ENCODE measurements at places on chromosomes 4 and X.
A peak's percentile ranks its signal among the peaks of the same experiment; 100 is the strongest.

DNA sequence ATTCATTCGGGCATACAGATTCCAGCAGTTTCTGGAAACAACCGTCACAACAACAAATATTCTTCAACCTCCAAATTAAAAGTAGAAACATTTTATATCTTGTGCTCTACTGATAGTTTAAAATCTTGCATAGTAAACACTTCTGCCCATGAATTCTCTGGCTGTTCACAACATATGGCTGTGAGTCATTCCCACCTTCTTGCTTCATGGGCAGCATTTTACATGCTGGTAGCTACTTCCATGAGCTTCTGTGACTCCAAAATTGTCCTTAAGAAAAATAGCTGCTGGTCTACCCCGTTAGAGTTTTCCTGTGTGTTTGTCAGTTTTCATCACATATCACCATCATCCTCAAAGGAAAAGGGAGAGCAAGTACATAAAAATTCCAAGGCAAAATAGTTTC is 22.7 kb downstream of the PNPLA4 start:
- DNase-seq: no peak

DNA sequence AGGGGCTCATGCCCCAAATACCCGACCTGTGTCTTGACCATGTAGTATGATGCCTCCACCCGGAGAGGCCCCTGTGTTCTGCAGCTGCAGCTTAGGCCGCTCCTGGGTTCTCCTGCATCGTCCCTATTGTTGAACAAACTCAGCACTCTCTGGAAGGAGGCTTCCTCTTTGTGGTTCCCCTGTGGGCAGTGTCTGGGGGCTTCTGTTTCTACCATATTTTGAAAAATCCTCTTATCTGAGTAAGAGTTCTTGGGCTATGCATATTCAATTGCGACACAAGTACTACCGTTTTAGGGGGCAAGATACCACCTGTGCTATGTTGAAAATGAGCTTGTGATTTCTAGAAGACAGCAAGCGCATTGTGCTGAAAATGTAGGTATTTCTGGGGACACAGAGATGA is 276.6 kb downstream of the DHRSX start:
- DNase-seq: no peak

GRCh38 chr4:54050214-54050904 is 14.0 kb downstream of the CHIC2 start:
- DNase-seq: no peak

DNA sequence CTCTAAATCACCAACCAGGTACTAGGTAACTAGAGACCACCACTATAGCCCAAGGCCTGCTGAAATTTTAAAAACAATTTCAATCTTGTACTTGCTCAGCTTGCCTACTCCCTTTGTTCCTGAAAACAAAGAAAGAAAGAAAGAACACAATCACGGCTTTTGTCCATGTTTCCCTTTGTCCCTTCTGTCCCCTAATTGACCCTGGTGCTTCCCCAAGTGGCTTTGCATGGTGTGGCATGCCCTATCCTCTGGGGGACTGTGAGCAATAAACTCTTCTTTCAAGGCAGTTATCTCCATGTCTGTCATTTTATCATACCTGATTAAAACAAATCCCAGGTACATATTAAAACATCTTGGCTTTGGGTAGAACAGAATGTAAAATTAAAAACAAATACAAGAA is 94.8 kb downstream of the ARSJ start:
- no peak for DNase-seq

- no peak for DNase-seq
Observed at GRCh38 chrX:141175786-141176185, 1.1 kb downstream of the LDOC1 start.

DNA sequence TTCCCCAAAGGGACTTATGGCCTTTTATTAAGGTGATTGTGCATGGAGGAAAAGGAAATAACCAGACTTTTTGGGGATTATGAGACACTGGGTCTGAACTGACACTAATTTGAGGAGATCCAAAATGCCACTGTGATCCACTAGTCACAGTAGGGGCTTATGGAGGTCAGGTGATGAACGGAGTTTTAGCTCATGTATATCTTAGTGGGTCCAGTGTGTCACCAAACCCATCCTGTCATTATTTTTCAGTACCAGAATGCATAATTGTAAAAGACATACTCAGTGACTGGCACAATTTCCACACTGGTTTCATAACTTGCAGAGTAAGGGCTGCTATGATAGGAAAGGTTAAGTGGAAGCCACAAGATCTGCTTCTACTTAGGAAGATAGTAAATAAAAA is 131.3 kb downstream of the RTL3 start:
- DNase-seq: no peak

- no peak for DNase-seq
Observed at GRCh38 chrX:100685997-100686305, 42.0 kb downstream of the SRPX2 start.

DNA sequence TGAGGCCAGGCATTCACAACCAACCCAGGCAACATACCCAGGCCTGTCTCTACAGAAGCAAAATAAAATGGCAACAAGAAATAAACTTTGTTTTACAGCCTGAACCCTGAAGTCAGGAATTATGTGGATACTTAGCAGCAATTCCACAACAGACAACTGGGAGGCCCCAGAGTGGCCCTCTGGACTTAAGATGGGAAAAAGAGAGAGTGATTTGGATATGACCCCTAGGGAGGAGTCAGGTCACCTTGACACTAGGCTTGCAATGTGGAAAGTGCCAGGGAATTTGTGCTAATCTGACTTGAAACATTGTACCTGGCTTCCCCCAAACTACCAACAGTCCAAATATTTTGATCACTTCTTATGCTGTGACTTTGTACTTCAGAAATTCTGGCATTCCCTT is 193.1 kb downstream of the PARM1 start:
- DNase-seq: no peak

DNA sequence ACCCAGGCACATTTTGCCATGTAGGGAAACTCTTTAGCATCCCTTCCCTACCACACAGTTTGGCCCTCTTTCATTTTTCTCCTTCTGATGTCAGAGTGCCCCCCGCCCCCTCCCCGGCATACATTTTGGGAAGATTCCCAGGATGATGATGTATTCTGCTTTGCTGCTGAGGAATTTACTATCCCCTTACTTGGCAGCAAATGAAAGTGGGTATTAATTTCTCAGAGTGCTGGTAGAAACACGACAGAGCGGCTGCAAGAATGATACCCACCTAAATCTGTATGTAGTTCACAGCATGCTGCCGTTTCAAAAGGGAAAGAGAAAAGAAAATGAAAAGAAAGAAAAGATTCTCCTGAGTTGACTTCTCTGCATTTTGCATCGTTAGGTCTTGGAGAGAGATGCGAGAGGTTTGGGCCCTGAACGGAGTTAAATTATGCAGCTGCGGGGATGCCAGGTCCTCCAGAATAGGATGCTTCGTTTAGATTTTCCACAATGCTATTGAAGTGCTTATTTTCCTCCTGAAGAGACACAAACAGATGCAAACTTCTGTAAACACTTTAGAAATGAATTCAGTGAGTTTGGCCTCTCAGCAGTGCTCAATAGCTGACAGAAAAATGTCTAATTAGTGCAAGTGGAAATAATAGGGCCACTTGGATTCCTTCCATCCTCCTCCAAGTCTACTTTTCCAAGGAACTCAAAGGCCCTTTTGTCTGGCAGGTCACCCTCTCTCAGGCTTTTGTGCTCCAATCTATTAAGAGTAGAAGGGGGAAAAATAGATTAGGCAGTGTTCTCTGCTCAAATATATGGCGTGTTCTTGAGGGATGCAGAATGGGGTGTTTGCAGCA is 106.2 kb downstream of the ALPK1 start:
- no peak for DNase-seq

DNA sequence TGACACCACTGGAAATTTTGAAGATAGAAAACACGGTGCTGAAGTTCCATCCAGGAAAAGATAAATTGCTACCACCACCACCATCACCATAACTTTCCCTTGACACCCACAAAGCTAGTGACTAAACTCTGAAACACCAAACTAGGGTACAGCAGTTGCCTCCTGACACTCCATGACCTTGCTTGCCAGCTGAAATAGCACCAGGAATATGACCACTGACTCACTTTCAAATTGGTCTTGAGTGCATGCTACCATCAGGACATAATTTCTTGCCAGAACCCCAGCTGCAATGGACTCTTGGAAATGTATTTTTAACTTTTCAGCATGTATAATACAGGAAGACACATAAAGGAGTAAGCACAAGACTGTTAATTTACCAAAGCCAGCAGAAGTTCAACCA is 283.3 kb downstream of the CENPC start:
- DNase-seq: no peak

GRCh38 chrX:122363112-122363795 is 820.8 kb upstream of the GRIA3 start:
- DNase-seq: no peak

DNA sequence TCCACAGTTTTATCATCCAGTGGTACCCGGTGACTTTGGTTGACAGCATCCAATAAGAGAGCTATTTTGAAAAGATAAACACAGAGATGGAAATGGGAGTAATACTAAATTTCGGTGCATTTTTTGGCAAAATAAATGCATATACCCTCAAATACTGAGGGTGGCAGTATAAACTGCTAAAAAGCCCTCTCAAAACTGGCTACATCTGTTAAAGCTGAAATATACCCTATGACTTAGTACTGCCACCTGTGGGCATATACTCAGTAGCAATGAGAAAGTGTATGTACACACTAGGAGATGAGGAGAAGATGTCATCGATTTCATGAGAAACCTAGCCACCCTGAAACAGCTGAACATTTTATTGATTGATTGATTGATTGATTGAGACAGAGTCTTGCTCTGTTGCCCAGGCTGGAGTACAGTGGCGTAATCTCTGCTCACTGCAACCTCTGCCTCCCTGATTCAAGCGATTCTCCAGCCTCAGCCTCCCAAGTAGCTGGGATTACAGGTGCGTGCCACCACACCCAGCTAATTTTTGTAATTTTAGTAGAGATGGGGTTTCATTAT is 12.2 kb upstream of the TMEM128 start:
- no peak for DNase-seq

DNA sequence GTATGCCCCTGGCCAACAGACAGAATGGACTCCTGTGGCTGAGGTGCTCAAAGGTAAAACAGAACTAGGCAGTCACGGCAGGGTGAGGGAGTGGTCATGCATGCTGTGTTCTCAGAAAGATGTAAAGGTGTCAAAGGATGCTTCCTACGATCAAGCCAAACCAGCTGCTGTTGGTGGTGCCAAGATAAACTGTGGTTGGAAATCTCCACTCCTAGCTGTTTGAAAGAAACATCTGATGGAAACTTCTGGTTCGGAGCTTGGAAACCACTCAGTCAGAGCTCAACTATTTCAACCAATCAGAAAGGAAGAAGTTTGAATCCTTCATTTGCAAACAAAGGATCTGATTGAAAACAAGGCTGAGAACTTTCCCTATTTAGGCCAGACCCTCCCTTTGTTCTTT is 68.5 kb upstream of the DDX60 start:
- DNase-seq: no peak

DNA sequence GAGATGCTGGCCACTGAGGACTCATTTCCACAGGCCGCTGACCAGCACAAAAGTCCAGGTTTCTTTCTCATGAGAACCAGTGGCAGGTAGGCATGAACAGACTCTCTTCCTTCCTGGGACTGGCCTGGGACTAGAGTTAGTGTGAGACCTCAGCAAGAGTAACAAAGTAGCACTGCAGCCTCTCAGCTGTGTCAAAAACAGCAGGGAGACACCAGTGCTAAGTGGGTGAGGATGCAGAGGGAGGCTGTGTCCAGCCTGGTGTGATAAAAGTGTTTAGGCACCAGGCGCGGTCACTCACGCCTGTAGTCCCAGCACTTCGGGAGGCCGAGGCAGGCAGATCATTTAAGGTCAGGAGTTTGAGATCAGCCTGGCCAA is 42.9 kb downstream of the TRIM2 start:
- no peak for DNase-seq

DNA sequence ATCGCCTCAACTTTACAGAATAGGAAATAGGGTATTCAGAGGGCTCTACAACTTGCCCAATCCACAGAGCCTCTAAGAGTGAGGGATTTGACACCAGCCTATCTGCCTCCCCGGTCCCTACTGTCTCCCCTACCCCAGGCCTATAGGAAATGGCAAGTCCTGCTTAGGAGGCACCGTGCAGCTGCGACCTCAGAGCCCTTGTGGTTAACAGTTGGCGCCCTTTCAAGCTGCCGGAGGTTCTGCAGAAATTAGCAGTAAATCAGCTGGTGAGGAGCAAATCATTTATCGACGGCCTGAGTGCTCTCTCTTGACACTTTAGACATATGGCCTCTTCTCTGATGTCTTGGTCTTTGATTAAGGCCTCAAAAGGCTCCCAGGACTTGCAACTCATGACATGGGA is 96.9 kb downstream of the CLNK start:
- peak; percentile 12 for DNase-seq

DNA sequence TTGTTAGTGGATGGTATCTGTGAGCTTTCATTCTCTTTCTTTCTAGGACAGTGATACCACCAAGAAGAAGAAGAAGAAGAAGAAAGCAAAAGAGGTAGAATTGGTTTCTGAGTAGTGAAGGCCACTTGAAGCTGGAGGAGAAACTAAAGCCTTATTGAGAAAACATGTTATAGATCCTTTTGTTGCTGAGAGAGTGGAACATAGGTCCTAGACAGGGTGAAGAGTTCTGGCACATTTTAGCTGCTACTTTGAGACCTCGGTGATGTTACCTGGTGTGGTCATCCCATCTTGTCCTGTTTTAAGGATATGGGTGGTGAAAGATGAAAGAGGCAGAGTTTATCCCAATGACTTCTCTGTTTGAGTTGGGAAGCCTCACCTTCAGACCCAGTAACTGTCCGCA is 14.1 kb downstream of the DKC1 start:
- DNase-seq: no peak

GRCh38 chr4:183936047-183936446 is 30.9 kb downstream of the STOX2 start:
- DNase-seq: no peak

DNA sequence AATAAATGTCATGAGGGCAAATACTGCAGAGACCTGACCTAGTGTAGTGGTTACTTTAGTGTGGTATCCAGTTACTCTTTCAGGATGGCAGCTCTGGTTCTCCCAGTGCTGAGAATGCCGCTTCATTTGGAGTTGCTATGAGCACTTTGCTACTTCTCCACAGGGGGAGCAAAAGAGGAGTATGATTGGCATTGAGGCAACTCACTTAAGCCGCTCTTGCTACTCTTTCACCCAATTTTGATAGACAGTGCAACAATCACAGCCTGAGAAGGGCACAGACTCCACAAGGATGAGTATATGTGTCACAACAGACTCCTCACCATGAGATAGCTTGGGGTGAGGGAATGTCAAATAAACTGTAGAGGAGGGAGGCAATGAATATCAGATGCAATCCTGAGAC is 81.2 kb downstream of the NPY1R start:
- DNase-seq: no peak

DNA sequence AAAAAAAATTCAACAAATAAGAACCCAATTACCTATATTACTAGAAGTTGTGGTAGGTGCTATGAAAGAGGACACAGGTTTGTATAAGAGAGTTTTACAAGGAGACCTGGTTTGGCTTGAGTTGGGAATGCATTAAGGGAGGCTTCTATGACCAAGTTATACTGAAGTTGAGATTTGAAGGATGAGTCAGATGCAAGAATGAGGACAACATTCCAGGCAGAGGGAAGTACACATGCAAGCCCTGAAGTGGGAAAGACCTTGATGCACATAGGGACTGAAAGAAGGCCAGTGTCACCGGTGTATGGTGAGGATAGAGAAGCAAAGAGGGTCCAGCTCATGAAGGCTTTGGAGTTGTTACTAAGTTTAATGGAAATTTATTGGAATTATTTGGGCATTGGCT is 52.2 kb downstream of the ANK2 start:
- DNase-seq: no peak

- no peak for DNase-seq
Observed at GRCh38 chr4:171516694-171517093, 296.5 kb upstream of the GALNTL6 start.

GRCh38 chr4:168981460-168981859 is 28.6 kb downstream of the CBR4 start:
- no peak for DNase-seq

Measured in stimulated activated CD4-positive, alpha-beta T cell treated with anti-CD3 and anti-CD28 coated beads, Interleukin-4, amount 100 ng/mL, for 4 hours (primary cell).